Bronchial epithelial cell (primary cell): ENCODE measurements at places on chromosomes 7 and 10.

DNA sequence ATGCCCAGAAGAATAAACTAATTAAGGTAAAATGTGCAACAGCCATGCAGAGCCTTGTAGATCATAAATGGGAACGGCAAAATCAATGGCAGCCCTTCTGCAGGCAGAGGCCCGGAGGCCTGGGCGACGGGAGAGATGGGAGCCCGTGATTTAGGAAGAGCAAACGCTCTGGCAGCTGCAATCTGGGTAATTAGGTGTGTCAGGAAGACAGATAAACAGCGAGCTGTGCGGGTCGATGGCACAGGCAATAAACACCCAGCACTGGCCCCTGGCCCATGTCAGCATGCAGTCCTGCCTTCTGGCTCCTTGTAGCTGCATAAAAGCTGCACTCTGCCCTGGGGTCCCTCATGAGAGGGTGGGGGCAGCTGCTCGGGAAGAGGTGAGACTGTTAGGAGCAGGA is 78.0 kb downstream of the GOLGA7B start:
- no peak for DNase-seq

DNA sequence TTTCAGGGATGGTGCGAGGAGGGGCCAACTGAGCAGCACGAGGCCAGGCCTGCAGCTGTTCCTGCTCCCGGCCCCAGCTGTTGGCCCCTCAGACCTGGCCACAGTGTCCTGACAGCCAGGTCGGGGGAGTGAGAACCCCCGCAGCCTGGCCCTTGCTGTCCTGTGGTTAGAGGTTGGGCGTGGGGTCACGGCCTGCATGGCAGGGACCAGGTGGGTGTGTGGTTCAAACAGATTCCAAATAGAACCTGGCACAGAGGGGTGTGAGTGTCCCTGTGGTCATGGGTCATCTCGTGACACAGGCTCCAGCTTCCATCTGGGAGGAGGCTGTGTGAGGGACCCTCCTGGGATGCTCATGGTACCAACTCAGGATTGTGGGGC is 10.3 kb downstream of the NPTX2 start:
- DNase-seq: no peak

GRCh38 chr10:70757856-70758255 is 27.3 kb downstream of the TBATA start:
- DNase-seq: no peak

DNA sequence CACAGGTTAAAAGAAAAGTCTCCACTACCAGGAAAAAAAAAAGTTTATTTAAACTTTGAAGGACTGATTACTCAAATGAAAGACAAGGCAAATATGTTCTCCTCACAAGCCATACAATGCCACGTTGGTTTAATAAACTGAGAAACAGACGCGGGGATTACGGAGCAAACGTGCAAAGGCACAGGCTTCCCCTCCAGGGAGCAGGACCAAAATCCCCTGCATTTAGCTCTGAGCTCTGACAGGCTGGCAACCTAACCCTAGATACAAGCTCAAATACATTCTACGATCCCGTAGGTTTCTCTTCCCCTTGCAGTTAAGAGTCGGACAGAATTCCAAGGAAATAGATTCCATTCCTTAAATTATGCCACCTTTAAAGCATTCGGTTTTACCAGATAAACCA is 7.7 kb upstream of the GRB10 start:
- no peak for DNase-seq

- DNase-seq: no peak
Measured at GRCh38 chr10:89600041-89600440, 45.0 kb downstream of the PANK1 start.

DNA sequence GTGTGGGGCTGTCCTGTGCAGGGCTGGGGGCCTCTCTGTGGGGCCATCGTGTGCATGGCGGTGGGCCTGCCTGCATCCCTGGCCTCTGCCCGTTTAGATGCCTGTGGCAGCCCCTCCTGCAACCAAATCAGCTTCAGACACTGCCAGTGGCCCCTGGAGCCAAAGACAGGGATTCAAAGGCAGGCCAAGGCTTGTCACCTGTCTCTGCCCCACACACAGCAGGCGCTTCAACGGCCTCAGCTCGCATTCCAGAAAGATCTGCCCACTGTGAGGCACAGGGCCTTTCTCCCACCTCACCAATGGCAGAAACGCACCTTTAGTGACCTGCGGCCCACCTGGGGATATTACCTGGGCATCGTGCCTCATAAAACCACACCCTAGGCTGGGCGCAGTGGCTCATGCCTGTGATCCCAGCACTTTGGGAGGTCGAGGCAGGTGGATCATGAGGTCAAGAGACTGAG is 46.0 kb downstream of the INSIG1 start:
- DNase-seq: no peak

GRCh38 chr10:83346266-83346910 is 792.9 kb upstream of the GHITM start:
- DNase-seq: peak; percentile 61

DNA sequence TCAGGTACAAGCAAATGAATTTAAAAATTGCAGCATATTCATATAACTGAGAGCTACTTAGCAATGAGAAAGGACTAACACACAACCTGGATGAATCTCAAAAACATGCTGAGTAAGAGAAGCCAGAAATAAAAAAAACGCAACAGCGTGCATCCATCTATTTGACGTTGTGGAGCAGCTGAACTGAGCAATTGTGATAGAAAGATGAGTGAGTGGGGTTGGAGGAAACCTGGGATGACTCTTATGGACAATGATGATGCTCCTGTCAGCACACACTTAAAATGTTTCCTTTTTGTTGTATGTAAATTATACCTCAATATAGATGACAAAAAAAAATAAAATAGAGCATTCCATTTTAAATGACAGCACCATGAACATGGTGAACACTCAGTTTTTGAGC is 36.0 kb upstream of the AKR1E2 start:
- no peak for DNase-seq

DNA sequence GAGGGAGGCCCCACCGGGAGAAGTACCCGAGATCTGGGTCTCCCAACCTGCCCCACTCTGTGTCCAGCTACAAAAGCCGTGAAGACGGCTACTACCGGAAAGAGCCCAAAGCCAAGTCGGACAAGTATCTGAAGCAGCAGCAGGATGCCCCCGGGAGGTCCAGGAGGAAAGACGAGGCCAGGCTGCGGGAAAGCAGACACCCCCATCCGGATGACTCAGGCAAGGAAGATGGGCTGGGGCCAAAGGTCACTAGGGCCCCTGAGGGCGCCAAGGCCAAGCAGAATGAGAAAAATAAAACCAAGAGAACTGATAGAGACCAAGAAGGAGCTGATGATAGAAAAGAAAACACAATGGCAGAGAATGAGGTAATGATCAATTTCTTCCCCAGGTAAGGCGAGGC is 59.1 kb upstream of the PDCD4 start:
- DNase-seq: no peak

- DNase-seq: no peak
Measured at GRCh38 chr7:104241538-104242209, 33.9 kb upstream of the ORC5 start.

- peak; percentile 81 for DNase-seq
Measured at GRCh38 chr10:61028861-61029361, 84.9 kb upstream of the RHOBTB1 start.
